T-helper 17 cell (primary cell): ENCODE measurements at places on chromosomes 7 and 10. TPM values are rescaled to one million over a fixed set of nuclear protein-coding genes. Genes with fewer than 3 reads are reported as not detected.

GRCh38 chr7:45146531-45147379 is 10.8 kb upstream of the RAMP3 start:
- peaks cover 4% of the 10 kb centered on the region for H3K4me1 ChIP-seq
- no peak overlapping the region for H3K27ac ChIP-seq
- H3K36me3 ChIP-seq = no peaks in the 10 kb centered on the region
- no peak for DNase-seq
- H3K27me3 ChIP-seq = peaks cover 67% of the 10 kb centered on the region

- no peak for DNase-seq
- H3K4me3 ChIP-seq = no peak overlapping the region
- peaks cover 24% of the 10 kb centered on the region for H3K4me1 ChIP-seq
- H3K27me3 ChIP-seq = no peaks in the 10 kb centered on the region
- no peak overlapping the region for H3K27ac ChIP-seq
Observed at GRCh38 chr7:143390104-143390772, 9.1 kb downstream of the ZYX start.

DNA sequence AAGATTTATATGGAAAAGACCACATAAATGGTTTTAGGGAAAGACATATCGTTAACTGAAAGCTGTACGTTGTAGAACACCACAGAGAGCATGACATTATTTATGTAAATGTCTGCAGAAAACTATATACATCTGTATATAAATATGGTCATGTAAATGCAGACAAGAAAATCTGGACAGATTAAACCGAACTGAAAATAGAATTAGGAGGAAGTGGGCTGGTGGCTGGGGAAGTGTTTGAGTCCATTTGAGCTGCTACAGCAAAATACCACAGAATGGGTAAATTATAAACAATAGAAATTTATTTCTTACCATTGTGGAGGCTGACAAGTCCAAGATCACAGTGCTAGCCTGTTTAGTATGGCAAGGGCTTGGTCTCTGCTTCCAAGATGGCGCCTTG is 56.3 kb upstream of the USP6NL start:
- no peak overlapping the region for H3K4me3 ChIP-seq
- peak overlapping the region; percentile 8 for H3K27ac ChIP-seq
- H3K27me3 ChIP-seq = peaks cover 9% of the 10 kb centered on the region
- no peak for DNase-seq

DNA sequence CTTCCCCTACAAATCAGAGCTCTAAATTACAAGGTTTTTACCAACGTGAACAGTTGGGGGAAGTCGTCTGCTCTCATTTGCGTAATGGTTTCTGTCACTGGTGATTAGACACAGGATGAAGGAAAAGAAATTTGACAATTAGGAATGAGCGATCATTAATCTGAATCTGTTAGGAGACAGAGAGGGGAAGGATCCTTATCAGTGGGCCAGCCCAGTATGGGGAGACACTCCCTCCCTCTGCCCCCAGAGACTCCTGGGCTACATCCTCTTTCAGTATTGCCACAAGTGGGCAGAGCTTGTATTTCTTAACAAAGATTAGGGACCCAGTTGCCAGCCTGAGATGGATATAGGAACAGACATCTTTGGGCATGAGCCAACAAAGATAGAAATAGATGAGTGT is 15.5 kb downstream of the HIF1AN start:
- H3K4me1 ChIP-seq = peaks cover 9% of the 10 kb centered on the region
- H3K36me3 ChIP-seq = peaks cover 18% of the 10 kb centered on the region
- H3K27me3 ChIP-seq = no peaks in the 10 kb centered on the region

GRCh38 chr7:93092757-93093370 is 24.9 kb downstream of the SAMD9 start:
- H3K36me3 ChIP-seq = no peaks in the 10 kb centered on the region
- H3K4me1 ChIP-seq = no peaks in the 10 kb centered on the region
- DNase-seq = no peak
- H3K4me3 ChIP-seq = no peak overlapping the region

DNA sequence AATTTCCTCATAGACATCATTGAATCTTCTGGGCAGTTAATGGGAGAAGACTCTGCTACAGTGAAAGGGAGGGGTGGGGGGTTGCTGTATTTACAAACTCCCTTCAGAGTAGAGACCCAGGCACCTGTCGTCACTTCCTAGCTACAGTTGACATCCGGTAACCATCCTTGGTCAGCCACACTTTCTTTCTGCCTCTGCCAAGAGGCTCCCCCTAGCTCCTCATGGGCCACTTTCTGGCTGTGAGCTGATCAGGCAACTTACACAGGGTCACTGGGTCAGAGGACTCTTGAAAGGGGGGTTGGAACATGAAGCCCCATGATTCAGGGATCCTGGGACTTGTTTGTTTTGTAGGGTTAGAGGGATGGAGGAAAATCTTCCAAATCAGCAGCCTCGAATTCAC is 1.2 kb downstream of the TECPR1 start:
- peak; percentile 22 for DNase-seq
- H3K27me3 ChIP-seq = no peaks in the 10 kb centered on the region
- peak overlapping the region; percentile 93 for H3K4me3 ChIP-seq
- H3K36me3 ChIP-seq = no peaks in the 10 kb centered on the region
- peaks cover 48% of the 10 kb centered on the region for H3K4me1 ChIP-seq

The MBL2 gene
- total RNA-seq = not detected

The AHR gene
- 208 TPM for total RNA-seq

GRCh38 chr10:80487791-80488538 is 33.9 kb downstream of the TSPAN14 start:
- H3K4me3 ChIP-seq = peak overlapping the region; percentile 92
- H3K36me3 ChIP-seq = peaks cover 15% of the 10 kb centered on the region
- H3K27me3 ChIP-seq = no peaks in the 10 kb centered on the region
- peaks cover 78% of the 10 kb centered on the region for H3K4me1 ChIP-seq
- DNase-seq = no peak
- peak overlapping the region; percentile 97 for H3K27ac ChIP-seq

- DNase-seq = no peak
- peaks cover 3% of the 10 kb centered on the region for H3K36me3 ChIP-seq
- H3K27me3 ChIP-seq = peaks cover 53% of the 10 kb centered on the region
- no peak overlapping the region for H3K4me3 ChIP-seq
- peak overlapping the region; percentile 66 for H3K27ac ChIP-seq
Observed at GRCh38 chr7:131692131-131692960, 135.9 kb upstream of the PODXL start.

DNA sequence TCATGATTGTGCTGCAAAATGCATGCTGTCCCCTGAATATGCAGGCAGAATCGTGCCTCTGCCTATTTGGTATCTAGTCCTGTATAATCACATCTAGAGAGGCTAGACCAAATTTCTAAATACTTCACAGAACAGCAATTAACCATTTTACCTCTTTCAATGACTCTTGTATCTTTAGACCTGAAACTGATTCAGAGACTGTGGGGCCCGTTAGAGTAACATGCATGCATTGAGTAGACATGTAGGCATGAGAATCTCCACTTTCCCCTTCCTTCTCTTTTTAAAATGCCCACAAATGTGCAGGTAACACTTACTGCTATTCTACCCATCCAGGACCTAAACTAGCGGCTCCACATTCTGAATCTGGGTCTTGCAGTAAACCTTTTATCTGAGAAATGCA is 8.8 kb downstream of the ZNF92 start:
- DNase-seq = no peak
- H3K27ac ChIP-seq = no peak overlapping the region
- peaks cover 13% of the 10 kb centered on the region for H3K36me3 ChIP-seq
- no peaks in the 10 kb centered on the region for H3K27me3 ChIP-seq

DNA sequence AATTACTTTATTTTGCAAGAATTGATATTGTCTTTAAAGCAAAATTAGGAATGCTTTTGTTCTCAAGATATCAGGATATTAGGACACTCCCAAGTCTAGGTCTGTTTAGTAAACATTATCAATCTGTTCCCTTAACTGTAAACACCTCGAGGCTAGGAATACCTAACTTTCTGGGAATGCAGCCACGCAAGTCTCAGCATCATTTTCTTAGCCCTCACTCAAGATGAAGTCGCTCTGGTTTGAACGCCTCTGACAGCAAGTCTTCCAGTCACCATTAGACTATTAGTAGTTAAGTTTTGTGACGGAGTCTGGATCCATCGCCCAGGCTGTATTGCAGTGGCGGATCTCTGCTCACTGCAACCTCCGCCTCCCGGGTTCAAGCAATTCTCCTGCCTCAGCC is 128.0 kb upstream of the MYO3A start:
- H3K27ac ChIP-seq = no peak overlapping the region
- peaks cover 5% of the 10 kb centered on the region for H3K27me3 ChIP-seq
- H3K4me1 ChIP-seq = no peaks in the 10 kb centered on the region
- DNase-seq = no peak
- no peaks in the 10 kb centered on the region for H3K36me3 ChIP-seq

The VSTM2A gene
- total RNA-seq = not detected

The SLC26A4 gene
- 0.35 TPM for total RNA-seq

- no peaks in the 10 kb centered on the region for H3K27me3 ChIP-seq
- H3K36me3 ChIP-seq = peaks cover 6% of the 10 kb centered on the region
- no peak overlapping the region for H3K4me3 ChIP-seq
- peaks cover 22% of the 10 kb centered on the region for H3K4me1 ChIP-seq
- DNase-seq = no peak
- peak overlapping the region; percentile 11 for H3K27ac ChIP-seq
Observed at GRCh38 chr10:101682172-101682825, 12.7 kb downstream of the FBXW4 start.

GRCh38 chr7:123749537-123749857 is 694 bp upstream of the WASL start:
- peaks cover 38% of the 10 kb centered on the region for H3K4me1 ChIP-seq
- H3K4me3 ChIP-seq = peak overlapping the region; percentile 96
- H3K27ac ChIP-seq = peak overlapping the region; percentile 93
- no peak for DNase-seq
- H3K36me3 ChIP-seq = peaks cover 3% of the 10 kb centered on the region
- H3K27me3 ChIP-seq = no peaks in the 10 kb centered on the region

The ZNF786 gene
- total RNA-seq = 2.8 TPM
